Thoracic aorta (tissue), 2 donors: ENCODE measurements at places on chromosomes 6 and 20.

DNA sequence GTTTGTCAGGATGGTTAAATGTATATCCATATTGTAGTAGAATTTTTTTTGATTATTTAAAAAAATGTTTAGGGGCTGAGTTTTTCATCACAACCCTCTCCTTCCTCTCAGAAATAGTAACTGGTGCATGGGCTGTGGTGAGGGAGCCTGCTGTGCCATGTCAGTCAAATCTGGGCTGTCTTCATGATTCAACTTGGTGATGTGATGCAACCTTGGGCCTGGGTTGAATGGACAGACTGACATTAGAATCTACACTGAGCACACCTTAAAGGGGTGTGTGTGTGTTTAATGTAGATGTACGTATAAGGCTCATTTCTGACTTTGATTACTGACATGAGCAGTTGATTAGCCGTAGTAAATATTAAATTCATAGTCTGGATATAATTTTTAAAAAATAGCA, 3.7 kb downstream of the TJAP1 start:
- DNase-seq = no peak

GRCh38 chr6:6796818-6797217, 208.3 kb downstream of the LY86 start:
- no peak for DNase-seq

DNA sequence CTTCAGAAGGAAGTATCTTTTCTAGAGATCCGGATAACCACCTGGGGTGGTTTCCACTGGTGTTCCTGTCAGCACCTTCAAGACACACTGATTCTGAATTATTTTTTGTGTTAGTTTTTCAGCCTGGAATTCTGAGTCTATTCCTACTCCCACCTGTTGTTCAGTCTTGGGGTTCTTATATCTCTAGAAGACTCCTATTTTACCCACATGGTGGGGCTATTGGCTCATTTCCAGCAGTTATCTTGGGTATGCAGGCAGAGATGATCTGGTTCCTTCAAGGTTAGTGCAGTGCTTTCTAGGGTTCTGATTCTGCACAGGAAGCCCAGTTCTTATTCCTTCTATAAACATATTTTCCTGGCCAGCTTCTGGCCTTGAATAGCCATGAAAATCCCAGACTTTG, 175.6 kb upstream of the PDE7B start:
- DNase-seq = no peak

DNA sequence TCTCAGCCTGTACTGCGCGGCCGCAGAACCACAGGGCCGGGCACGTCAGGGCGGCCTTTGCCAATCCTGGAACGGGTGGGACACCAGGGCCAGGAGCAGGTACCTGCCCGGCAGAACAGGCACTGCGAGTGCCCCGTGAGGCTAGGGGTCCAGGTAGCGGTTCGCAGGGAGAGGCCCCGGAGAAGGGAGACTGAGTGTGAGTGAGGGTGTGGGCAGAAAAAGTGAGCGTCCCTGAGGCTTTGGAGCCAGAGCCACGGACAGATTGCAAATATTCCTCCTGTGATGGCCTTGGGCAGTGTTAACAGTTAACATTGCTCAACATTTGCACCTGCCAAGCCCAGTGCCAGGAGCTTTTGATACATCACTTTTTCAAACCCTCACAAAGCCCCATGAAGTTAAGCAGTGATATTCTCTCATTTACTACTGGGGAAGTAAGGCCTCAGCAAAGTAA, 491 bp downstream of the GNMT start:
- no peak for DNase-seq

GRCh38 chr6:107676042-107676441, 148.1 kb downstream of the SCML4 start:
- DNase-seq = no peak

GRCh38 chr20:20412750-20413149, 44.8 kb downstream of the INSM1 start:
- no peak for DNase-seq

DNA sequence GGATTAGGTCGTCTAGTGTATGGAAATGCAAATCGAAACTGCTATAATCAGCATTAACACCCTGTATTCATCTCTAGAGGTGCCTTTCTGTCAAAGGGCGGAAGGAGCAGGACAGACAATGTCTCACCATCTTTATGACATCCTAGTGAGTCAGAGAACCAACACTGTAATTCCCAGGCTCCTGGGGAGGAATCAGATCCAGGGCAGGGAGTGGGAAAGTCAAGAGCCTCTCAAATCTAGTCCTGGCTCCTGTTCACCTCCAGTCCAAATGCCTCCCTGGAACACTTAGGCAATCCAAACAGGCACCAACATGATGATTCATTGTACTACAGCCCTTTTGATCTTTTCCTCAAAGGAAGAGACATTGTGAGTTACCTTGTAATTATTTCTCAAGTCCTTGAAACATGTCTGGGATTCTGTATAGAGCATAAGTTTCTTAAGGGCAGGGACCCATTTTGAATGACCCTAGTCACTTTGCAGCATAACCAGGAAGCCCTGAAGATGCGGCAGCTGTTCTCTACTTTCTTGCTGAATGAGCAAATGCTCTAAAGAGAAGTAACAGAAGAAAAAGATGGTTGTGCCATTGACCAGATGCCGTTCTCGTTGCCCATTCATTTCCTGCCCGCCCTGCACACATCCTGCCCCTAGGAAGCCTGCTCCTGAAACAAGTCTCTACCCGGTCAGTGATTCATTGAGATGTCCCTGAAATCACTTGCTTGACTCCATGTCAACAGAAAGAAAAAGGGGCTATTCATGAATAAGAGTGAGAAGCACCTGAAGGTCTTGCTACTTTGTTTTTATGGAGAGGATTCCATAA, 112.8 kb upstream of the JARID2 start:
- no peak for DNase-seq

DNA sequence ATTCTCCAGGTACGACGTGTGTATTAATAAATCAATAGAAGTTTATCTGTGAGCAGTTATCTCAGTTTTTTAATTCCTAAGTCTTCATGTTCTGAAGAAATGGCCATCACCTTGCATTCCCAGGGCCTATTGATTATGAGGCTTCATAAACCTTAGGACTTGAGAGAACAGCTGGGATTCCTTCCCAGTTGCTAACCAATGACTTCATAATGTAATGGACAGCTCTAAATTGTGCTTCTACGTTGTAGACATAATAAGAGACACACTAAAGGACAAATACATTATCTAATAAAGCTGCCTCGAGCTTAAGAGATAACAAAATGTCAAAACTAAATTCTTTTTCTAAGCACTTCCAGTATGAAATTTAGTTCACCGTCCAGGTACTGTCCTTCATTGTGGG, 30.6 kb downstream of the TSHZ2 start:
- no peak for DNase-seq

DNA sequence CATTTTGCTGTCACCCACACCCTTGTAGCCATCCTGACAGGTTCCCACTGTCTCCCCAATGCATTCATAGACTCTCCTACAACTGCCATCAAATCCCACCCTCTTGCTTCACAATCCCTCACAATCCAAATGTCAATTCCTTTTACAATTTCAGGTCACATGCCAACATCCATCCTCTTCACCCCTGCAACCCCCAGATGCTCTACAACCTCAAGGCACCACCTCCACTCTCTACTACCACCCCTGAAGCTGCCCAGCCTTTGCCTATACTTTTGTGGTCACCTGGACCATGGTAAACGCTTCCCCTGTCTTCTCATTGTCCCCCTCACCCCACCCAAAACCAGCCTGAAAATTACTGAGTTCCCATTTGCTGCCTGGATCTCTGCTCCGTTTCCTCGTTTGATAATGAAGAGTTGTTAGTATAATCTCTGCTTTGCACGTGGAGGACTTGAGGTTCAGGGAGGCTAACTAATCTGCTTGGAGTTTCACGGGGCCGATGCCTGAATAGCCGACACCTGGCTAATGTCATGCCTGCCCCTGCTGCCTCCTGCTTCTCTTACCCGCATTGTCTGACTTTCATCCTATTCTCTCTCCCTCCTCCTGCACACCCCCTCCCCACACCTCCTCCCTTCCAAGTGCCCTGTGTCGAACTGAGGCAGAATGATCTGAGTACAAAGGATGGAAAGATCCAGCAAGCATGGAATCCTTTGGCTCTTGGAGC, 82.4 kb upstream of the TOX2 start:
- DNase-seq = no peak

- no peak for DNase-seq
Observed at GRCh38 chr6:158323561-158323958, 11.3 kb downstream of the TULP4 start.

GRCh38 chr20:46985671-46986070, 91.0 kb downstream of the EYA2 start:
- no peak for DNase-seq

DNA sequence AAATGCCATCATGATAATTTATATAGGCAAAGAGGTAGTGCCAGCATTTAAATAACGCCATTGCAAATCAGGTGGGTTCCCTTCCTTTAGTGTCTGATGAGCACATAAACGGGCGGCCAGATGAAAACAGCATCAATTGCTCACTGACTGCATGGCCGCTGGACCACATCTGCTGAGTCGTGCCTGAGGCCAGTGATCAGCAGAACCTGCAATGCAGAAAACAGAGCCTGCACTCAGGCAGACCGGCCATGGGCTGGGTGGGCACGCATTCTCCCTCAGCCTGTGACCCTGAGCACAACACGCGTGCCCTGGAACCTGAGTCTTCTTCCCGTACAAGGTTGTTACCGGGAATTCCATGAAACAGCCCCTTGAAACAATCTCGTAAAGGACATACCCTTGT, 144.0 kb upstream of the THBS2 start:
- DNase-seq = no peak

DNA sequence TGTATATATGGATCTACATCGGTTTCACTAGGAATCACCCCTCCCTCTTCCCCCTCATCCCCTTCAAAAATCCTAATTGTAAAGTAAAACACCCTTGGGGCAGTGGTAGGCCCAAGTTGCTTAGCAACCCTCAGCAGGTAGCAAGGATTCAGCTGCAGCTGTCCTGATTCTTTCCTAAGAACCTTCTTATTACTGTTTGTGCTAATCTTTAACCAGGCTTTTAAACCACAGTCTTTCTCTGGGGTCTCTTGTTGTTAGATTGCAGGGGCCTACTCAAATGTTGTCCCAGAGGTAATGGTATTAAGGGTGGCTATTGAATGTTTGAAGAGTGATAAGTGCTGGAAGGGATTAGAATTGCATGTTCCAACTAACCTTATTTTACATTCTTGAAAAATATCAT, 46.4 kb downstream of the PRL start:
- no peak for DNase-seq

GRCh38 chr6:105726902-105727655, 324.2 kb upstream of the PREP start:
- DNase-seq = no peak

GRCh38 chr6:67501755-67502154, 1133.3 kb upstream of the ADGRB3 start:
- no peak for DNase-seq

- no peak for DNase-seq
Observed at GRCh38 chr6:42168650-42169049, 4.5 kb upstream of the GUCA1A start.

DNA sequence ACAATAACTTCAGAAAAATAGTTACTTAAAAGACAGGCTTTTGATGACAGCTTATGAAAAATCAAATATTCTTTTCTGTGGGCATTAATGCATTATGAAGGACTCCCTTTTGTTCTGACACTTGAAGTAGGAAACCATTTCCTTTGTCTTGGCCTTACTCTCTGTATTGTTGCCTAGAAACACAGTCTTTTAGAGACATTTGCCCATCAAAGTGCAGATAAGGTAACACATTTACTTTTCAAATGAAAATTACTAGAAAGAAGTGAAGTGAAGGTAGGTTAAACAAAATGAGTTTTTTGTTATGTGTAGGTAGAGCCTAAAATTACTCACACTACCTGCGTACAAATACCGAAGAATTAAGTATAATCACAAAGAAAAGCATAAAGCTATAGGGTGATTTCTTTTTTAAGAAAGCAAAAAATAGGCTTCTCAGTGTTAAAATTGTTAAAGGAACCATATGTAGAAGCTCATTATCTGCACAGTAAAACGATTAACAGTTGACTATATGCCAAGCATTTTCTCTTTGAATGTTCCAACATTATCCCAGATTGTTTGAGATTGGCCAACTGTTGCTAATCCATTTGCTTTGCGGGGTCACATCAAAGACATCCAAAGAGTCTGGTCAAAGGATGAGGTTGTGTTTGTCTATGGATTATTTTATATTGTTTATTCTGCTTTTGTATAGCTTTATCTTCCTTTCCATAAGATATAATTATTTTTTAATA, 542.0 kb upstream of the RNF217 start:
- DNase-seq = no peak

DNA sequence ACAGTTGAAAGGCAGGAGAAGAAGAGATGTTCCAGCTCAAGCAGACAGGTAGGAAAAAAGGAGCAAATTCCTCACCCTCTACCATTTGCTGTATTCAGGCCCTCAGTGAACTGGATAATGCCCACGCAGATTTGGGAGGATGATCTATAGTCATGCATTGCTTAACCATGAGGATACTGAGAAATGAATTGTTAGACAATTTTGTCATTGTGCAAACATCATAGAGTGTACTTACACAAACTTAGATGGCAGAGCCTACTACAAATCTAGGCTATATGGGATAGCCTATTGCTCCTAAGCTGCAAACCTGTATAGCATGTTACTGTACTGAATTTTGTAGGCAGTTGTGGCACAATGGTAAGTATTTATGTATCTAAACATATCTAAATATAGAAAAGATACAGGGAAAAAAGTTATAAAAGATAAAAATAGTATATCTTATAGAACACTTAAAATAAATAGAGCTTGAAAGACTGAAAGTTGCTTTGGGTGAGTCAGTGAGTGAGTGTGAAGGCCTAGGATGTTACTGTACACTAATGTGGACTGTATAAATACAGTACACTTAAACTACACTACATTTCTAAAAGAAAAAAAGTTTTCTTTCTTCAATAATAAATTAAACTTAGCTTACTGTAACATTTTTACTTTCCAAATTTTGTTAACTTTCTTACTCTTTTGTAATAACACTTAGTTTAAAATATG, 672.3 kb downstream of the UTRN start:
- DNase-seq = no peak

DNA sequence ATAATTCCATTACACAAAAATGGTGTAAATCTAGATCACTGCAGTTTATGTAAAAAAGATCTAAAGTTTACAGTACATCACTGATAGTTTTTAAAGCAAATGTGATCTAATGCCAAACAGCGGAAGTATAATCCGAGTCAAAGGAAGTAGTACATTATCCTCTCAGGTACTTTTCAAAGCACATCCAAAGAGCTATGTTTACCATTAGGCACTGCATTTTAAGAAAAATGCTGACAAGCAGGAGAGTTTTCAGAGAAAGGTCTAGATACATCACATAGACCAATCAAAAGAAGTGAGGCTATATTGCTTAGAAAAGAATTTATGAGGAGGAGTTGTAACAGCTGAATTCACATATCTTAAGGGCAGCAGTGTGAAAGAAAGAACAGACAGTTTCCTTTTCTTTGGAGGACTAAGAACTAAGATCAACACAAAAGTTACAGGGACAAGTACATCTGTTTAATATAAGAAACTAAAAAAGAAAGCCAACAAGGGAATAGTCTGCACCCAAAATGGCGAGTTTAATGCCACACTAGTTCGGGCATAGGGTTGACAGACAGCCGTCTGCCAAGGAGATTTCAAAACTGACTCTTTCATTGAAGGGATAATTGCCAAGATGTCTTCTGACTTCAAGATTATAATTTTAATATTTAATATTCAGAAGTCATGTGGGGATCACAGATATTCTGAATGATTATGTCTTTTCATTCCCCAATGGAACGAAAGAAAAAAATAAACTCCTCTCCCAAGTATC, 1.4 kb downstream of the ZNF184 start:
- DNase-seq = no peak
